Pons (tissue), 1 donor: ENCODE measurements at places on chromosomes 13 and 19.

DNA sequence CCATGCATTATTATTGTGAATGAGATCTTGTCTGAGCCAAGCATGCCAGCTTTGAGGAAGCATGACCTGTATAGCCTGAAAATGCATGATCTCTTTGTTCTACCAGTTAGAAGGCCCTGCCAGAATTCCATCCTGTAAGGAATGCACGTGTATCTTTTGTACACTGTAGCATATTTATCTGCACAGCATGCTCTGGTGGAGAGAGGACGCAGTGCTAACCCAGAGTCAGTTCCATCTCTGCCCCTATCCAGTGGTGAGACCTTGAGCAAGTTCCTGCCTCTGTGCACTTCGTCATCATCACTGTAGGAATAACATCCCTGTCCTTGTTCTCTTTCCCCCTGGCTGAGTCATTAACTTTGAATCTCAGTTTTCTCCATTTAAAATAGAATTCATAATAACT, 233.8 kb downstream of the SLC7A1 start:
- DNase-seq, result no peak

- no peak for DNase-seq
Measured at GRCh38 chr13:111327730-111328573, 7.5 kb downstream of the TEX29 start.

DNA sequence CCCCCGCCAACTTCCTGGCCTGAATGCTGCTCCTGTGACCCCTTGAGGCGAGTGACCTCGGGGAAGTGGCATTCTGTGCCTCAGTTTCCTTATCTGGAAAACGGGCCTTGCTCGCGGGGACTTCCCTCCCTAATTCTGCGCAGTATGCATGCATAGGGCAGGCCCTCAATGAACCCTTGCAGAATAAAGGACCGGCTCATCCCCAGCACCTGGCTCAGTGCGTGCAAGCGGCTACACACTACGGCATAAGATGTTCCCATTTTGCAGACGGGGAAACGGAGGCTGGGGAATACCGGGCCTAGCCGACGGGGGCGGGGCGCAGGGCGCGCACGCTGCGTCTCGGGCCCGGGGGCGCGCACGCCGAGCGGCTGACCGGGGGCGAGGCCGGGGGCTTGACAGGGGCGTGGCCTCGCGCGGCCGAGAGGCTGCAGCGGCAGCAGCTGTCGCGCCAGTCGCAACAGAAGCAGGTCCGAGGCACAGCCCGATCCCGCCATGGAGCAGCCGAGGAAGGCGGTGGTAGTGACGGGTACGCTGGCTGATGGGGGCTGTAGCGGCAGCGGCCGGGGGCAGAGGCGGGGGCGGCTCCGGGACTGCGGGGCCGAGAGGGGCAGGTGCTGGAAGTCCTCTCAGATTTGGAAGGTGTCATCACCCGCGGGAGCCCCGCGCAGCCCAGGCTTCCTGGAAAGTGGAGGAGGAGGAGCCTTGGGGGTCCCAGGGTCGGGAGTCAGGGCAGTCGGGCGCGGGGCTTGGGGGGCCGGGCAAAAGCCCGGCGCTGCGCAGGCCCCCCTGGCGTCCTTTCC, at the start of gene PGPEP1:
Gene PGPEP1 (plus strand): TSS at position 409 of the 800 bp plus-strand sequence. CDS start 84 bp downstream, at position 493.
- DNase-seq, result peak; percentile 33

GRCh38 chr19:1624458-1624857, 19.2 kb upstream of the UQCR11 start:
- peak; percentile 57 for DNase-seq

GRCh38 chr19:44758596-44758995, 10.1 kb downstream of the BCL3 start:
- no peak for DNase-seq

- DNase-seq, result peak; percentile 59
Measured at GRCh38 chr13:49791315-49791710, 1.2 kb downstream of the KPNA3 start.
